Left colon (tissue), 2 donors: ENCODE measurements at places on chromosomes 3 and 15. TPM values are rescaled to one million over a fixed set of nuclear protein-coding genes. Genes with fewer than 3 reads are reported as not detected.

GRCh38 chr15:84824260-84825007, 7.3 kb downstream of the ALPK3 start:
- no peak for DNase-seq

- peak; percentile 81 for DNase-seq
Measured at GRCh38 chr3:56467108-56467507, 1.2 kb downstream of the ERC2 start.

DNA sequence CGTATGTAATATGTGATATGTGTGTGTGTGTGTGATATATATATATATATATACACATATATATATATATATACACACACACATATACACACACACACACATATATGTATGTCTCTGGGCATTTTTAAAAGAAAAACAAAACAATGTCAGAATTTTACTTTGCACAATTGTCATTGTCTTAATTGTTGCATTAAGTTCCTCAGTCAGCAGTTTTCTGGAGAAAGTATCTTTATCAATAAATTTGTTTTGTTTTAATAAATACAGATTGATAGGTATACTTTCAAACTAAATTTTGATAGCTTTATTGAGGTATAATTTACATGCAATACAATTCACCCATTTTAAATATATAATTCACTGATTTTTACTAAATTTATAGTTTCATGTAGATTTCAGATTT, 62.9 kb upstream of the SENP5 start:
- DNase-seq = no peak

DNA sequence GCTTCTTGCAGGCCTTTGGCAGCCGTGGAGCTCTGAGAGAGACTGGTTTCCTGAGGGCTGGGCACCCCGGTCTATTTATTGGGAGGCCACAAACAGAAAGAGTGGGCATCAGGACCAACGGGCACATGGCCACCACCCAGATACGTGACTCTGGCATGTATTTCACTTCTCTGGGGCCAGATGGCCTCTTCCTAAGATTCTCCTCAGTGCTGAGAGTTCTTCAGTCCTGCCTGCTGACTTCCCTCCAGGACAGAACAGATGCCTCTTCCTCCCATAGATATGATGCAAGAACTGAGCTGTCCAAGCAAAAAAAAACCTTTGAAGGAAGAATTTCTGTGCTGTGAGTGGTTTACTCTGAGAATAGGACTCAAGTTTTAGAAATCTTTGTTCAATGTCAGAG, 107.7 kb downstream of the IGF2BP2 start:
- DNase-seq = no peak

DNA sequence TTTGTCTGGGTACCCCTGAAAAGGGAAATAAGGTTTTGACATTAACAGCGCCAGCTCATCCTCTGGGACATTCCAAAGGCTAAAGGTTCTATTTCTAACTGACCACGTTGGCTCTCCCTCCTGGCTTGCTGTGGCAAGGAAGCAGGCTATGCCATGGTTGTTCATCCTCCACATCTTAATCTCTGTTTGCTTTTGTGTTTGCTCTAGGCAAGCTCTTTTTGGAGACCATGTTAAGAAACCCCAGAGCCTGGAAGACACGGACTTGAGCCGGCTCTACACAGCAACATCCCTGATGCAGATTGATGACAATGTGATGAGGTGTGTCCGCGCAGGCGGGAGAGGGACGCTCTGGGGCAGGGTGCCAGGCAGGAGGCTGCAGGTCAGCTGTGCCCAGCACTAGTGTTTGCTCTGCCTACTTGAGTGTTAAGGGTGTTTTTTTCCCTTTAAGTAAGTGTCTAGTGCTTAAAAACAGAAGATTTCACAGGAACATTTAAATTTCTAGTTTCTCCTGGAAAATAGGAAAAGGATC, 33.3 kb downstream of the RLBP1 start:
- no peak for DNase-seq

DNA sequence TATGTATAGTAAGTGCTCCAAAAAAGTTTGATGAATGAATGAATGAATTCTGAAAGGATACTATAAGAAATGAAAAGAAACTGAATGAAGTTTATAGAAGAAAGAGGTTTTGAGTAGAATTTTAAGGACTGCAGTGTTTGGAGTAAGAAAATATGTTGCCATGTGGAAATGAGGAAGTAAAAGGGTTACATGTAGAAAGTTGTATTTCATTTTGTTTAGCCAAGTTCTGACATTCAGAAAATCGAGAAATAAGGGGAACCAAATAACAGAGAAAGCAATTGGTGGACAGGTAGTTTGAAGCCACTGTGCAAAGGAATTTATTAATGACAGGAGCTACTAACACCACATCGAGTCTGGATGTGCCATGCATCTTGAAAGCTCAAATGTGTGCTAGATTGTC, 200.7 kb downstream of the SATB1 start:
- DNase-seq = no peak

GRCh38 chr3:150762662-150763121, 277 bp downstream of the SIAH2 start:
- no peak for DNase-seq

- no peak for DNase-seq
Measured at GRCh38 chr15:97077975-97078374, 747.5 kb downstream of the NR2F2 start.

TM4SF18 gene
- total RNA-seq = 2.0 TPM
